H4 (cell line): ENCODE measurements at places on chromosomes 13 and 19. TPM values are rescaled to one million over a fixed set of nuclear protein-coding genes. Genes with fewer than 3 reads are reported as not detected.

ZNF8 gene
- total RNA-seq: 3.1 and 4.3 TPM in 2 replicates

GRCh38 chr13:77696006-77696878, 1.2 kb upstream of the SLAIN1 start:
- no peak for DNase-seq

GRCh38 chr19:46452186-46452585, 19.2 kb downstream of the PNMA8A start:
- no peak for DNase-seq

KLK10 gene
- total RNA-seq: not detected in 2 replicates

GRCh38 chr19:45492627-45493470, 4.0 kb downstream of the RTN2 start:
- no peak for DNase-seq

TMEM255B gene
- 2.1 TPM in 1 of 2 replicates, not detected in the other for total RNA-seq

LENG9 gene
- total RNA-seq: 0.33 and 0.64 TPM in 2 replicates

ZNF814 gene
- 3.6 and 11.1 TPM in 2 replicates for total RNA-seq

DNA sequence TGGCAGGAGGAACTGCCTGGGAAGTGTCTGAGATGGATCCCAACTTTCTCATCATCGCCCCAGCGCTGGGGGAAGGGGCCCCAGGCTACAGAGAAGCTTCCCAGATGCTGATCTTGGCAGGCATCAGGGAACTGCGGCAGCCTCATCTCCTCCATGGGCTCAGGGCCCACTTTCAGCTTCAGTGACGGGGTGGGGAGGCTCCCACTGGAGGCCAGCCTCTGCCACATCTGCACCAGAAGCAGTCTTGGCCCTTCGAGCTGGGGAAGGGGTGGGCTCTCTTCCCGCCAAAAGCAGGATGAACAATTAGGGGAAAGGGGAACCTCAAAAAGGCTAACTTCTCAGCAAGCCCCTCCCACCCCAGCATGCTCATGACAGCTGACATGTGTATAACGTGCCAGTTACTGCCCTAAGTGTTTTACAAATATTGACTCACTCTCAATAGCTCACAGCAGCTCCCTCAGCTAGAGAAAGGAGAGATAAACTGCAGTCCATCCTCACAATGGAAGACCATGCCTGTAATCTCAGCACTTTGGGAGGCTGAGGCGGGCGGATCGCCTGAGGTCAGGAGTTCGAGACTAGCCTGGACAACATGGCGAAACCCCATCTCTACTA, 7.1 kb upstream of the S1PR2 start:
- DNase-seq: no peak

MRPL57 gene
- total RNA-seq: 24.3 and 28.0 TPM in 2 replicates

DNA sequence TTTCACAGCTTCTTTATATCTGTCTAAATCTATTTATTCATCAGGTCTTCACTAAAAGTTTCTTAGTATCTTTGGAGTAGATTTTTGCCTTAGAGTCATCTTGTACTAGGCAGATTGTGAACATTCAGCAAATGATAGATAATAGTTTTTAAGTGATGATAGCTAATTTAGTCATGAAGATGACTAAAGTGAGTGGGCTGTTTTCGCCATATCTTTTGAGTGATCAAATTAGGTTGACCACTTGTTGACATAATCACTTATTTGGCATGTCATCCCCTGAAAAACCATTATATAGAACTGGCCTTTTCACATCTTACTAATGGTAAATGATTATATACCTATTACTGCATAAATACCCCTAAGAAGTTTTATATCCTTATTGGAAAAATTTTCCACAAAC, 999.2 kb downstream of the PCDH17 start:
- no peak for DNase-seq

ATP8A2 gene
- 1.1 and 1.6 TPM in 2 replicates for total RNA-seq
